GDM1 (cell line): ENCODE measurements at places on chromosomes 11 and 22.

DNA sequence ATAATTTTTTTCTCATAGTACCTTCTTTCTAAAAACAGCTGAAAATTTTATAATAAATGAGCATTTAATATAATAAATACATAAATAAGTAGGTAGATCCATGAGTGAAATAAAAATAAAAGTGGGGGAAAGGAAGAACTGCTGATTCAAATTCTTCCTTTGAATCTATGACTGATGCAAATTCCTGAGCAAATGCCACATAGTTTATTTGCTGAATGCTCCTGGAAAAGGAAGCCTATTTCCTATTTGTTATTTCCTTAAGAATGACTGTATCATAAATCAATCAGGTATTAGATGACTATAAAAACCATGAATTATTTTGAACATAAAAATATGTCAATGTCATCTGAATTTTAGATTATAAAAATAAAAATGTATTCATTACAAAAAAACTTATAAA lies 16.6 kb downstream of the BTBD10 start:
- DNase-seq: no peak

GRCh38 chr11:67504005-67504949 lies 886 bp downstream of the PITPNM1 start:
- no peak for DNase-seq

DNA sequence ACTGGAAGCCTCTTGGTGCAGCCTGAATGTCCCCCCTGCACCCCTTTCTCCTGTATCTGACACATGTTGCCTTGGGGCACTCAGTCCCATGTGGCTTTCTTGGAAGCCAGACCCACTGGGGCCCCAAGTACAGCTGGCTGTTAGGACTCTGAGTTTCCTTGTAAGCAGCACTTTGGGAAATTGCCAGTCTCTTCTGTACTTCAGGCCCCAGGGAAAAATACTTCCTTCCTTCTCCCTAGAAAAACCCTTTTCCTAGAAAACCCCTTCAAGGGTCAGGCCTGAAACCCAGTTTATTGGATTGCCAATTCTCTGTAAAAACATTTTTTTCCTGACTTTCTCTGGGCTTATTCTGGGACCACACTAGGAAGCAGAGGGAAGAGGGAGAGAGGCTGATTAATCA lies 360.3 kb downstream of the TENM4 start:
- DNase-seq: no peak

- DNase-seq: no peak
These were observed 1.1 kb upstream of the IGLL5 start for GRCh38 chr22:22886546-22886945.

GRCh38 chr11:120432056-120433018 lies 79.2 kb upstream of the GRIK4 start:
- no peak for DNase-seq

DNA sequence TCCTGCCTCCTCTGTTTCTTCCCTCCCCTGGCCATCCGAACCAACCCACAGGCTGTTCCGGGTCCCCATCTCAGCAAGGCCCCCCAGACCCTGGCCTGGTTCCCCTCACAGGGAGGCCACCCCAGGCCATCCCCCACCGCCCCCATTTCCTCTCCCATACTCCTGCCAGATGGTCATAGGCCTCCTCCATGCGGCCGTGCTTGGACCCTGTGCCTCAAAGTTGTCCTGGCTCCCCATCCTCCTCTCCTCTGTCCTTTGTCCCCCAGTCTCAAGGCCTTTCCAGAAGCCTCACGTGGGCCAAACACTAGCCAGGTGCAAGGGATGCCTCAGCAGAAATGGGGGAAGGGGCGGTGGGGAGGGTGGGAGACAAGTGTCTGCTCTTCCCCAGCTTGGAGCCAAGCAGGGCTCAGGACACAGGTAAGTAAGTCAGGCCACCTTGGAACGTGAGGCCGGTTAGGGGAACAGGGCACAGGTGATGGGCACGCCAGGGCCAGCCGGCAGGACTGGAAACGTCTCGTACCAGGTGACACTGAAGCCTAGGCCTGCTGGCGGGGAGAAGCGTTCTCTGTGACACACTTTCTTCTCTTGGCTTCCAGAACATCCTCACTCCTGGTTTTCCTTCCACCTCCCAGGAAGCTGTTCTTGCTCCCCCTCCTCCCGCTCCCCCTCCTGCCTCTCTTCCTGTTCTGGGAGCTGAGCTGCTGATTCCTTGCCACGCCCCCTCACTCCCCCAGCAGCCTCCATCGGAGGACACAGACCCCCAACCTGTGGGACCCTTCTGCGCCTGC lies 31.5 kb upstream of the SLC22A12 start:
- DNase-seq: no peak

DNA sequence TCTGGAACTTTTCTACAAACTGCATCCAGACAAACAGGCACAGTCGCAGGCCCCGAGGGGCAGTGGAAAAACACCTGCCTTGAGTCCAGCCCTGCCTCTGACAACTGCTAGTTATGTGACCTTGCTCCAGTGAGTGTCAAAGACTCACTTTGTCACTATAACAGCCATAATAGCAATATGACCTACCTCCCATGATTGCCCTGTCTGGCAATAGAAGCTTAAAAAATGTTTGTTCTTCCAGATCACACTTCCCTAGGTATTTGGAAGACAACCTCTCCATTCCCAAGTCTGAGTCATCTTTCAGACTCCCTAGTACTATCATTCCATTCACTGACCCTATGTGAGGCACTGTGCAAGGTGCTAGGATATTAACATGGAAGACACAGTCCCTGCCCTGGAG lies 74.5 kb downstream of the RPL27A start:
- DNase-seq: no peak

DNA sequence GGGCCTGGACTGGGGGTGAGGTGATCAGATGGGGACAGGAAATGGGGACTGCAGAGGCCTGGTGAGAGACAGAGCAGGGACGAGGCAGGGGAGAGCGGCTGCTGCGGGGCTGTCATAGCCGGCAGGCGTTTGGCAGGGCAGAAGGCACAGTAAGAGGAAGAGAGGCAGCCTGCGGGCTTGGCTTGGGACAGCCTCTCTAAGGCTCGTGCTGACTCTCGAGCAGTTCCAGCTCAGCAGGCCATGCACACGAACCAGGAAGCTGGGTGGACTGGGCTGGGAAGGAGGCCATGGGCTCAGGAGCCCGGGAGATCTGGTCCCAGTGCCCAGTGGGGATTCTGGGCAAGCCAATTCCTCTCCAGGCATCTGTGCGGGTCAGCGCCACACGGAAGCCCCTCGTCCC lies 19.6 kb upstream of the EIF3D start:
- DNase-seq: no peak

GRCh38 chr11:130642994-130643393 lies 194.5 kb downstream of the ADAMTS15 start:
- no peak for DNase-seq

DNA sequence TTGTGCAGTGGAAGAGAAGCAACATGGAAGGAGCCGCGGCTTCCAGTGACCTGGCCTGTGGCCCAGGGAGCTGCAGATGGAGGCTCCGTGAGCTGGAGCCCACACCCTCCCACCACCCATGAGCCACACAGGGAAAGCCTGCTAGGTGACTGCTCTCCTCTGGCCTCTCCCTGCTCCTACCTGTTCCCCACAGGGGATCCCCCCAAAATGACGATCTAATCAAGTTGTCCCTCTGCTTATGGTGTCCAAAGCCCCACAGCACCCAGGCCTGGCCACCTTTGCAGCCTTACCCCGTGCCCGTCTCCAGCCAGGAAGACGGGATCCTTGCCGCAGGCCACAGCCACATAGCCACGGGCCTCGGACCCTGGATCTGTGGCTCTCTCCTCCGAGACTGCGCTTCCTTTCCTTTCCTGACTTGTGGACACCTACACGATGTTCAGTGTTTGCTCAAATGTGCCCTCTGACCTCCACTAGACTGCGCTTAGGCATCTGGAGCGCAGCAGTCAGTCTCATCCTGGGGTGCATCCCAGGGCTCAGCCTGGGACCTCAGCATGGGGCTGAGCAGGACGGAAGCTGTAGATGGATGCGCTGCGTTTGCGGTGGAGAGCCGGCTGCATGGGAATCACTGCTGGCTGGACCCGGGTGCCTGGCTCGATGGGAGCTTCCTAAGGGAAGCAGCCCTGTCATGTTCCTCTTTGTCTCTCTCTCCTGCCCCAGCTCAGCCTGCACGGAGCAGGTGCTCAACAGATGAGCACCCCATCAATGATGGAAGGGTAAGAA lies 133.3 kb downstream of the ST3GAL4 start:
- no peak for DNase-seq

- DNase-seq: no peak
These were observed 26.2 kb downstream of the ZBED4 start for GRCh38 chr22:49879871-49880270.

GRCh38 chr11:17331669-17332068 lies 19.9 kb upstream of the NCR3LG1 start:
- no peak for DNase-seq

GRCh38 chr11:121958323-121958970 lies 157.6 kb downstream of the BLID start:
- no peak for DNase-seq

- no peak for DNase-seq
These were observed 48.5 kb downstream of the SVIP start for GRCh38 chr11:22780952-22781593.

GRCh38 chr22:22888571-22889353 lies 1.1 kb downstream of the IGLL5 start:
- DNase-seq: no peak

GRCh38 chr11:91231226-91231625 lies 993.4 kb upstream of the FAT3 start:
- no peak for DNase-seq

GRCh38 chr11:9118277-9118676 lies 26.9 kb upstream of the SCUBE2 start:
- no peak for DNase-seq

- no peak for DNase-seq
These were observed 88.5 kb downstream of the ZBTB16 start for GRCh38 chr11:114148013-114148382.

DNA sequence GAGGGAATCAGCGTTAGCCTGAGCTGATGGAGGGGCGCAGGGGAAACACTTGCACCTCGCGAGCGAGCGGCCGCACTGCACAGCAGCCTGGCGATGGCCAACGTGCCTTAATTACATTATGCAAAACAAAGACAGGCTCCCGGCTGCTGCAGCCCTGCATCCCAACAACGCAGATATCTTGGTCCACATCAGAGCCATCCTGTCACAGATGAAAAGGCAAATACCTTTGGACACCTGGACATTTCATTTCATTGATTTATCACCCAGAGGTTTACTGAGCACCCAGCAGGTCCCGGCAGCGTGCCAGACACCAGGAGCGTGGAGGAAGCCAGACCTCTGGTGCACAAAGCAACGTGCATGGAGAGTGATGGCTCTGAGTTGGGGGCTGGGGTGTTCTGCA lies 843.0 kb downstream of the TBC1D22A start:
- DNase-seq: no peak

DNA sequence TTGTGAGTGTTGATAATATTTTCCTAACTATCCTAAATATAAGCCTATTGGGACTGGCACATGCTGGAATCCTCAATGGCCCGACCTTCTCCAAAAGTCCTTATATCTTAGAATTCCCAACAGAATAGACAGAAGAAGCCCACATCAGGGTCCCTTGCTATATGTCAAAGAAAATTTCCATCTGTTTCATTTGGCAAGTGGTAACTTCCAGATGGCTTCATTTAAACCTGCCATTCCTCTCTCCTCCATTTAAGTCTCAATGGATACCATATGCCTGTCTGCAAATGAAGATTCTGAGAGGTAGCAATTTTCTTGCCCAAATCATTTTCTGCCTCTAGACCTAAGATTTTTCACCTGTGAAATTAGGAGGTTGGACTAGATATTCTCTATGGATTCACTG lies 73.1 kb upstream of the KCNA4 start:
- no peak for DNase-seq

DNA sequence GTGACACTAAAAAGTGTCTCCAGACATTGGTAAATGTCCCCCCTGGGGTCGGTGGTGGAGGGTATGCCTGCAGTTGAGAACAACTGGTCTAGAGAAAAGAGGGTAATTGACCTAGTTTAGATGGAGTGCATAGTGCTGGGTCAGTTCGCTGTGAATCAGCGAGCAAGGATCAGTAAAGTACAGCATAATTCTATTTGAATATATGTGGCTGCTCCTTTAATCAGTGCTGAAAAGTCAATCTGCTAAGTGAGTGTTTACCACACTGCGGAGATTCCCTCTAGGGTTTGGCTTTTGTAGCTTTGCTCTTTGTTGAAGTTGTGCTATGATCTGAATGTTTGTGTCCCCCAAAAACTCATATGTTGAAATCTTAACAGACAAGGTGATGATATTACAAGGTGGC lies 15.0 kb downstream of the CAVIN3 start:
- no peak for DNase-seq

GRCh38 chr11:43747130-43747802 lies 66.7 kb downstream of the HSD17B12 start:
- DNase-seq: no peak

- DNase-seq: no peak
These were observed 102.0 kb downstream of the TIMP3 start for GRCh38 chr22:32903507-32903906.

DNA sequence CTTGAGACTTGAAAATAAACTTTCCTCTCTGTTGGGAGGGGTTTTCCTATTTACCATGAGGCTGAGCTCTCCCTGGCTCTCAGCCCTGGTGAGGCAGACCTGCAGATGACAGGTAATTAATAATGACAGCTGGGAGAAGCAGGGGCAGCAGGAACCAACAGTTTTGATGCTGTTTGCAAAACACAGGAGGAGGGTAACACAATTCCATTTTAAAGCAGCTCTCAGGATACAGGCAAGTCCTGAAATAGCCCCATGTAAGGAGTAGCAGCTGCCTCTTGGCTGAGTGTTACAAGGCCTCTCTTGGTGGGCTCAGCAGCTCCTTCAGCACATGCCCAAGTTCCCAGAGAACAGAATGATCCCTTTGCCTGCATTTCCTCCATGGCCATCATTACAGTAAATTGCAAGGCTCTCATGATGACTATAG lies 13.3 kb downstream of the PARVA start:
- DNase-seq: no peak

GRCh38 chr11:76190376-76190775 lies 15.9 kb downstream of the WNT11 start:
- DNase-seq: no peak

- DNase-seq: no peak
These were observed 1.8 kb upstream of the LGALS12 start for GRCh38 chr11:63504054-63504453.

GRCh38 chr11:69207165-69207889 lies 51.6 kb downstream of the SMIM38 start:
- no peak for DNase-seq

DNA sequence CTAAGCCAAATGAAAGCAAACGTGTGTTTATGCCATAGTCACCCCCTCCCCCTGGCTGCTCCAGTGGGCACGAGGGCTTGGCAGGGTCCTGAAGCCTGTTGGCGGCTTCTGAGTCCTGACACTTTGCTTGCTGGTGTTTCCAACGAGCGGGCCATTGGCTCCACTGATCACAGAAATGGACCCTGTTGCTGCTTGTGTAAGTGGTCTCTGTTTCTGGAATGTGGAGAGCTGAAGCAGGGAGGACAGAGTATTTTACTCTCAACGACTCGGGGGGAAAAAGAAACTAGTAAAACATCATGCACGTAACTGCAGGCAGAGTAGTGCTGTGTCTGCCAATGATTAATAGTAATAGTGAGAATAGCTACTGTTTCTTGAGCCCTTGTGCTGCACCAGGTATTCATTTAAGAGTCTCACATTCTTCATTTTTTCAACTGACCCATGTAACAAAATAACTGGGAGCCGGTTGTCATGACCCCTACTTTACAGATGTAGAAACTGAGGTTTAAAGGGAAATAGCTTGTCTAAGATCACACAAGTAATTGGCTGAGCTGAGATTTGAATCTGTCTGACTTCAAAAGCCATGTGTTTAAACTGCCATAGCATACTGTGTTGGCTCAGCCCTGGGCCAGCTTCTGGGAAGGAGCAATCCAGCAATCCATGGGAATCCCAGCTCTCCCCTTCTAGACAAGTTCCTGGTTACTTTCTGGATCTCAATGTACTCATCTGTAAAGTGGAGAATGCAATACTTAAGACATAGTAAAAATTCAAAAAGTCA lies 526.7 kb downstream of the INSC start:
- no peak for DNase-seq
